Caco-2 (cell line): ENCODE measurements at places on chromosomes 4 and X.

GRCh38 chrX:48905090-48905790, 6.2 kb downstream of the SLC35A2 start:
- no peaks in the 10 kb centered on the region for H3K27me3 ChIP-seq
- H3K36me3 ChIP-seq, result no peaks in the 10 kb centered on the region; the same call in 1 of the 2 replicates
- DNase-seq, result no peak
- no peaks in the 10 kb centered on the region for H3K4me1 ChIP-seq

DNA sequence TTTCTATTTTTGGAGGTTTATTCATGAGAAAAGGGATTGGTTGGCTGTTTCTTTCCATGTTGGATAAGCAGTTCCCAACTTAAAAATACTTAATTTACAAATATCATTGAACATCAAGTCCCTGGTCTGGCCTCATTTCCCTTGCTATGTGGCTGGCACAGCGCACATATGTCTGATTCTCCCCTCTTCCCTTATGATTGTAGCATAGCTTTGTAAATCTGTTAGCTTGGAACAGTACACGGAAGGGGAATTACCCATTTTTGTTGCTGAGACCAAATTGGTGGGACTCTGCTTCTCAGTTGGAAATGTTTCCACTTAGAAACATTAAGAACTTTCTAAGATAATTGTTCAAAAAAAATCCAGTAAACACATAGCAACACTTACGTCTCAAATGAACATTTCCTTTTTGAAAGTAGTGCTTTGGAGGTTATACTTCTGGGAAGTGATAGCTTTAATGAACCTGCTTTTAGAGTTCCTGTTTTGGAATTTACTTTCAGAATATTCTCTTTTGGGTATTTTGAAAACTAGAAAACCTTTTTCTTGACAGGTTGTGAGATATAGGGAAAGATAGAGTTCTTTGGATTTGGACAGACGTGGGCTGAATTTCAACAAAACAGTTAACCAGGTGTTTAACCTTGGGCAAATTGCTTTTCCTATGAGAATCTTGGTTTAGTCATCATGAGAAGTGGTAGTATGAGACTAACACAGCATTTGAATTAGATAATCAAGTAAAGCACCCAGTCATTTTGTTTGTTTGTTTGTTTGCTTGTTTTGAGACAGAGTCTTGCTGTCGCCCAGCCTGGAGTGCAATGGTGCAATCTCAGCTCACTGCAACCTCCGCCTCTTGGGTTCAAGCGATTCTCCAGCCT, 47.3 kb downstream of the STIM2 start:
- no peaks in the 10 kb centered on the region for H3K36me3 ChIP-seq
- no peaks in the 10 kb centered on the region for H3K27me3 ChIP-seq
- H3K27ac ChIP-seq, result no peak overlapping the region
- no peak overlapping the region for H3K4me3 ChIP-seq
- H3K4me1 ChIP-seq, result no peaks in the 10 kb centered on the region

DNA sequence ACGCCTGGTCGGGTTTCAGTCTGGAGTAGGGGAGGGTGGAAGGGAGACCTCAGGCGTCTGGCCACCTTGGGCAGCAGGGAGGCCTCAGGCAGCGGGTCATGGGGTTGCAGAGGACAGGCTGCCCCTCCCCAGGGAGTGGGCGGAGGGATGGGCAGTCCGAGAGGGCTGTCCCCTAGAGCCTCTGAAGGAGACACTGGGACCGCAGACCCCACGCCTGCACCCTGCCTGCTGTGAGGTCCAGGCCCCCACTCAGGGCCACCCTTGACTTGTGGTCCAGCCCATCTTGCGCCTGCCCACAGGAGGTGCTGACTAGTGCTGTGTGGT, 16.5 kb downstream of the FGFRL1 start:
- H3K27me3 ChIP-seq, result no peaks in the 10 kb centered on the region
- no peak for DNase-seq
- H3K4me1 ChIP-seq, result no peaks in the 10 kb centered on the region
- no peak overlapping the region for H3K27ac ChIP-seq
- no peak overlapping the region for H3K4me3 ChIP-seq

- no peaks in the 10 kb centered on the region for H3K4me1 ChIP-seq
- H3K36me3 ChIP-seq, result no peaks in the 10 kb centered on the region
- H3K27ac ChIP-seq, result no peak overlapping the region
- DNase-seq, result no peak
- no peaks in the 10 kb centered on the region for H3K27me3 ChIP-seq
These were observed 70.6 kb downstream of the RNF150 start for GRCh38 chr4:141062651-141063050.

GRCh38 chr4:127730142-127730913, at the start of gene SLC25A31:
SLC25A31 (plus strand) TSS chr4:127730400; CDS start chr4:127730546, 146 bp downstream.
- no peaks in the 10 kb centered on the region for H3K4me1 ChIP-seq
- H3K27ac ChIP-seq, result no peak within 1 kb of the TSS
- DNase-seq, result no peak
- no peak within 1 kb of the TSS for H3K4me3 ChIP-seq
- H3K27me3 ChIP-seq, result no peaks in the 10 kb centered on the region

- H3K36me3 ChIP-seq, result no peaks in the 10 kb centered on the region
- H3K27me3 ChIP-seq, result no peaks in the 10 kb centered on the region
- DNase-seq, result no peak
- H3K4me3 ChIP-seq, result no peak overlapping the region
These were observed 113.0 kb upstream of the PRDX4 start for GRCh38 chrX:23554304-23554703.

GRCh38 chr4:74073358-74073757, 25.6 kb downstream of the CXCL2 start:
- H3K4me3 ChIP-seq, result no peak overlapping the region
- no peak overlapping the region for H3K27ac ChIP-seq
- no peaks in the 10 kb centered on the region for H3K27me3 ChIP-seq
- no peaks in the 10 kb centered on the region for H3K36me3 ChIP-seq
- DNase-seq, result no peak
- H3K4me1 ChIP-seq, result no peaks in the 10 kb centered on the region

DNA sequence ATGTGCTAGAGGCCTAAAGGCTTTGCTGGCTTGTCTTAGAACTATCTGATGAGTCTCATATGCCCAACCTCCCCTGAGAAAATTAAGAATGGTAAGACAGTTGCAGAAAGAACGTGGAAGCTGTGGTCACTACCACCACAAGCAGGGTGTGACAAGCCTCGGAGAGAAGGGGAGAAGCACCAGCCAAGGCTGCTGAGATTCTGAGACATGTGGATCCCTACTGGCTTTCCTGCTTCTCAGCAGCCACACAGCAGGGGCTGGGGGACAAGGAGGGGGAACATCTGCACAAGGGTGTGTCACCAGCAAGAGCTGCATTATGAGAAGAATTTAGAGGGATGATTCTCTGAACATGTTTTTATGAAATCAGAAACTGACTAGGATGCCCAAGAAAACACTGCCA, 19.4 kb downstream of the TAPT1 start:
- H3K4me1 ChIP-seq, result no peaks in the 10 kb centered on the region
- H3K4me3 ChIP-seq, result no peak overlapping the region
- DNase-seq, result no peak
- H3K36me3 ChIP-seq, result no peaks in the 10 kb centered on the region; the same call in 1 of the 2 replicates
- H3K27ac ChIP-seq, result no peak overlapping the region
- H3K27me3 ChIP-seq, result no peaks in the 10 kb centered on the region

GRCh38 chrX:118740276-118740889, 13.0 kb downstream of the IL13RA1 start:
- no peak for DNase-seq
- H3K4me1 ChIP-seq, result no peaks in the 10 kb centered on the region
- H3K27ac ChIP-seq, result no peak overlapping the region
- no peaks in the 10 kb centered on the region; the same call in 1 of the 2 replicates for H3K36me3 ChIP-seq

DNA sequence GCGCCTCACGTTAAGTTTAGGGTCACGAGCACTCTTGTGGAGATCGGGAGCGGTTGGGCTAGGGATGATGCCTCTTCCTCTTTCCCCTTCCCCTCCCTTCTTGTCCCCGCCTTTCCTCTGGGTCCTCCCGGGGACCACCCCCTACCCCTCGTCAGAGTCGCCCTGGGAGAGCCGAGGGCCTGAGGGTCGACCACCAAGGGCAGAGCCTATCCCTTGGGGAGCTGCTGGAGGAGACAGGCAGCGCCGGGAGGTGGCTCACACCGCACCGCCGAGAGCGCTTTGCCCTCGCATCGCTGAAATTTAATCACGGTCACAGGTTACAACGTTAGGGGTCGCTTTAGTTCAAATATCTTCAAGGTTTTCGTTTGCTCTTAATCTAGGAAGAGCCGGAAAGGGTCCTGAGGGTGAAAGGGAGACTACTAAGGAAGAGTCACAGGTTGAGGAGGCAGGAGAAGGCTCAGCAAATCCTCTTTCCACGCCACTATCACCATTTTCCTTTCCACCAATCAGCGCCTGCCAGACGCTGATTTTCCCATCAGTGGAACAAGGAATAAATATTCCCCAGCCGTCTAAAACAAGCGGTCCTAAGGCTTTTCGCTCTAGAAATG, 528 bp upstream of the SNCA start:
- peak overlapping the region; percentile 52 for H3K4me3 ChIP-seq
- H3K27ac ChIP-seq, result no peak overlapping the region
- no peak for DNase-seq
- no peaks in the 10 kb centered on the region for H3K4me1 ChIP-seq

- no peaks in the 10 kb centered on the region for H3K36me3 ChIP-seq
- no peaks in the 10 kb centered on the region for H3K4me1 ChIP-seq
- no peak overlapping the region for H3K27ac ChIP-seq
- DNase-seq, result no peak
- no peaks in the 10 kb centered on the region for H3K27me3 ChIP-seq
These were observed 792.9 kb upstream of the HTR2C start for GRCh38 chrX:113790987-113791386.

- H3K36me3 ChIP-seq, result no peaks in the 10 kb centered on the region
- H3K27ac ChIP-seq, result no peak overlapping the region
- H3K4me3 ChIP-seq, result no peak overlapping the region
- no peaks in the 10 kb centered on the region for H3K4me1 ChIP-seq
- DNase-seq, result no peak
These were observed 381.4 kb downstream of the BCOR start for GRCh38 chrX:39716401-39716800.

DNA sequence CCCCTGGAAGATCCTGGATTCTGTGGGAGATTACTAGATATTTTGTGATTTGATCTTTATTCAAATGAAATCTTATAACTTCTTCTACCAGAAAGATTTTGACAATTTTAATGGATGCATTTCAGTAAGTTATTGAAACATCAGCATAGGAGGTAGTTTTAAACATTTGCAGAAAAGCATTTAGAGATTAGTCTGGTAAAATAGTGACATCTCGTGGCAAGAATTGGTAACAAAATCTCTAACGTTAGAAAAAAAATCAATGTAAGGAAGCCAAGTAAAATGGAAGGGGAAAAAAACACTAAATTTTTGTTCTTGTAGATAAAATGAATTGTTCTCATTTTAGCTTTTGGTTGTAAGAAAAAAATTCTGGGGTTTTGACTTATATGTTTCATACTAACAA, 73.3 kb downstream of the TASL start:
- H3K4me3 ChIP-seq, result no peak overlapping the region
- no peak overlapping the region for H3K27ac ChIP-seq
- no peaks in the 10 kb centered on the region for H3K27me3 ChIP-seq
- no peak for DNase-seq

GRCh38 chr4:119730671-119730950, 102.0 kb upstream of the PDE5A start:
- no peaks in the 10 kb centered on the region for H3K36me3 ChIP-seq
- H3K27me3 ChIP-seq, result no peaks in the 10 kb centered on the region
- H3K27ac ChIP-seq, result peak overlapping the region; percentile 34

- peaks cover 40% of the 10 kb centered on the region for H3K4me1 ChIP-seq
- H3K4me3 ChIP-seq, result peak overlapping the region; percentile 79
- H3K36me3 ChIP-seq, result no peaks in the 10 kb centered on the region; the same call in 1 of the 2 replicates
- H3K27me3 ChIP-seq, result no peaks in the 10 kb centered on the region
These were observed 1.0 kb downstream of the IDUA start for GRCh38 chr4:987624-988513.

DNA sequence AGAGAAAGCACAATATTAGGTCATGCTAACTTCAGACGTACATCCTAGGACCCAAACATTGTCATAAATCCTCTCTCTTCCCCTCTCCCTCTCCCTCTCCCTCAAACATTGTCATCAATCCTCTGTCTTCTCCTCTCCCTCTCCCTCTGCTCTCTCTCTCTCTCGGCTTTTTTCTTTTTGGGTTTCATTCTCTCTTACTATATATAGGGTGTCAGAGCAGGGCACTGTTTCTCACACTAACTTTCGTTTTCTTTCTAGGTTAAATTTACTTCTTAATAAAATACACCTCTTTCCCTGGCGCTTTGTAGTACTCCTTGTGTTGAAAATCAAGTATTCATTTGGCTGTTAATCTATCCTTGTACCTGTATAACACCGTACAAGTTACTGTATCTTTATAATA, 37.0 kb upstream of the HERC5 start:
- no peaks in the 10 kb centered on the region for H3K27me3 ChIP-seq
- H3K4me3 ChIP-seq, result no peak overlapping the region
- peaks cover 11% of the 10 kb centered on the region; the same call in 1 of the 2 replicates for H3K4me1 ChIP-seq
- H3K36me3 ChIP-seq, result no peaks in the 10 kb centered on the region

GRCh38 chr4:17352357-17352756, 159.5 kb downstream of the QDPR start:
- H3K4me1 ChIP-seq, result no peaks in the 10 kb centered on the region
- H3K36me3 ChIP-seq, result no peaks in the 10 kb centered on the region
- H3K27me3 ChIP-seq, result no peaks in the 10 kb centered on the region
- H3K4me3 ChIP-seq, result no peak overlapping the region
- no peak overlapping the region for H3K27ac ChIP-seq
- DNase-seq, result no peak

DNA sequence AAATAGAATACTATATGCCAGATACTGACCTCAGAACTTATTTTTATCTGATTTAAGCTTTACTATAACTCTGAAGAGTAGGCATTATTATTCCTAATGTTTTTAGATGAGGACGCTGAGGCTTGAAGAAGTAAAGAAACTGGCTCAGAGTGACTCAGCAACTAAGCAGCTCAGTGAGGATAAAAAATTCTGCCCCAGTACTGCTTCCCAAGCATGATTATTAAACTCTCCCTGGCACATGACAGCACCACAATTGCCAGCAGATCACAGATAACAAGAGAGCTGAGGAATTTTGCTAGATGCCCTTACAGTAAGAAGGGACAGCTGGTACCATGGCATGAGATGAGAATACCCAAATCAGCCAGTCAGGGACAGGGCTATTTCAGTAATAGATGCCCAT, 219.4 kb downstream of the NKX6-1 start:
- H3K27ac ChIP-seq, result no peak overlapping the region
- H3K36me3 ChIP-seq, result no peaks in the 10 kb centered on the region
- no peaks in the 10 kb centered on the region for H3K4me1 ChIP-seq
- DNase-seq, result no peak

GRCh38 chr4:110631584-110632505, 9.0 kb upstream of the PITX2 start:
- H3K27ac ChIP-seq, result no peak overlapping the region
- H3K4me3 ChIP-seq, result no peak overlapping the region
- H3K4me1 ChIP-seq, result peaks cover 3% of the 10 kb centered on the region; the same call in 1 of the 2 replicates
- no peaks in the 10 kb centered on the region for H3K27me3 ChIP-seq

GRCh38 chrX:109691277-109691676, 41.8 kb downstream of the ACSL4 start:
- no peak overlapping the region for H3K27ac ChIP-seq
- H3K4me1 ChIP-seq, result no peaks in the 10 kb centered on the region
- no peaks in the 10 kb centered on the region for H3K36me3 ChIP-seq
- H3K27me3 ChIP-seq, result no peaks in the 10 kb centered on the region

DNA sequence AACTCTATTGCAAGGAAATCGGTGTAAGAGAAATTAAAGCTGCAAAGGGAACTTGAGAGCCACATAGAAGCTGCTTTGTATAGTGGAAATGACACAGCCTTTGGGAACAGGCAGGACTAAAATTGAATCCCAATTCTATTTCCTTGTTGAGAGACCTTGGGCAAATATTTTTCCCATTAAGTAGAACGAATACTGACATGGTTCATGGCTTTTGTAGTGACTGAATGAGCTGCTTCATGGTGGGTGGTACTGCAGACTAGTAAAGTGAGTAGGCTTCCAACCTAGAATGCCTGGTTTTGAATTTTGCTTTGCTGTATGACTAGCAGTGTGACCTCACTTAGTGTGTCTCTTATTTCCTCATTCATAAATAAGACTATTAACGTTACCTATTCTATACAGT, 182.2 kb upstream of the KCNIP4 start:
- no peak for DNase-seq
- H3K36me3 ChIP-seq, result no peaks in the 10 kb centered on the region
- H3K27ac ChIP-seq, result no peak overlapping the region
- H3K27me3 ChIP-seq, result no peaks in the 10 kb centered on the region
- no peaks in the 10 kb centered on the region for H3K4me1 ChIP-seq
